Left ventricle myocardium inferior (tissue), 1 donor: ENCODE measurements at places on chromosomes 4 and X. TPM values are rescaled to one million over a fixed set of nuclear protein-coding genes. Genes with fewer than 3 reads are reported as not detected.

Gene FGF2
- 4.1 TPM for total RNA-seq

Gene NOCT
- 8.4 TPM for total RNA-seq

DNA sequence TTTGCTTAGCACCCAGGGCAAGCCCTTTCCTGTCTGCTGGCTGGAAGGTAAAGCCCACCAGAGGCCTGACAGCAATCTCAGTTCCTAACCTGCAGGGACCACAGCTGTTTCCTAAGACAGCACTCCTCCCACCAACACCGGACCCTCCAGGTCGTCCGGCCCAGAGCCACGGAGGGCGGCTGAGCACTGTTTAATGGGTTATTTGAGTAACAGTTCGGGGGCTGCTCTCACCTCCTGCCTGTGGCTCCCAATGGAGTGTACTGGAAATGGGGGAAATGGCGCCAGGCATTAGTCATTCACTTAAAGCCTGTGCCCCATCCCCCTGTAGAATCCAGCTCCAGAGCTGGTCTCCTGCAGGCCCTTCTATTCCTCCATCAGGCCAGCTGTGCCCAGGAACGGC, 81.6 kb upstream of the ADRA2C start:
- DNase-seq = no peak

GRCh38 chr4:99054428-99054994, 34.1 kb downstream of the ADH5 start:
- DNase-seq = no peak

DNA sequence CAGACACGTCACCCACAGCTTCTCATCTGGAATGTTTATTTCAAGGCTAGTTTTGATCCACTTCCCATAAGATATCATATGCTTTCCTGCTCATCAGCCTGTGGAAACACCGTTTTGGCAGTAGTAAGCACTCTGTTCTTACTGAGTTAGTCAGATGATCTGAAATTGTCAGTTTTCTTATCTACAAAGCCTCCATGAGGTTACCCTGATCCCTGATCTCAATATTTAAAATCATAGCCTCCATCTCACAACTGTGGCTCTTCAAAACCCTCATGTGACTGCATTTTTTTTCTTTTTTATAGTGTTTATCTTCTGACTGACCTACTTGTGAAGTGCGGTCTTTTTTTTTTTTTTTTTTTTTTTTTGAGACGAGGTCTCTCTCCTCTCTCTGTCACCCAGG, 22.7 kb downstream of the BST1 start:
- DNase-seq = no peak

GRCh38 chrX:41167888-41168287, 82.6 kb downstream of the USP9X start:
- no peak for DNase-seq

- DNase-seq = peak; percentile 11
These were observed 15.2 kb upstream of the GTPBP6 start for GRCh38 chrX:333611-334311.

DNA sequence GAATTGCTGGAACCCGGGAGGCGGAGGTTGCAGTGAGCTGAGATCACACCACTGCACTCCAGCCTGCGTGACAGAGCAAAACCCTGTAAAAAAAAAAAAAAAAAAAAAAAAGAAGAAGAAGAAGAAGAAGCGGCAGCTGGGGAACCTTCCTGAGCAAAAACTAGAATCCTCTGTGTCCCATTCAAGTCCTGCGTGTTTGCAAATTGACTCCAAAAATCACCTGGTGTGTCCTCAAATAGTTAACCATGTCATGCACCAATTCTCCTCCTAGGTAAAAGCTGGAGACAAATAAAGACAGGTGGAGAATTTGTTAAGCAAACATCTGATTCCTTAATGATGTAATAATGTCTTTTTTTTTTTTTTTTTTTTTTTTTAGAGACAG, 31.9 kb upstream of the ASMTL start:
- no peak for DNase-seq

GRCh38 chrX:20968996-20969395, 405.2 kb upstream of the CNKSR2 start:
- no peak for DNase-seq

GRCh38 chr4:140149846-140150635, 3.9 kb downstream of the MAML3 start:
- peak; percentile 74 for DNase-seq
